ENCODE measurements at places on chromosomes 4 and X.
A peak's percentile ranks its signal among the peaks of the same experiment; 100 is the strongest.

DNA sequence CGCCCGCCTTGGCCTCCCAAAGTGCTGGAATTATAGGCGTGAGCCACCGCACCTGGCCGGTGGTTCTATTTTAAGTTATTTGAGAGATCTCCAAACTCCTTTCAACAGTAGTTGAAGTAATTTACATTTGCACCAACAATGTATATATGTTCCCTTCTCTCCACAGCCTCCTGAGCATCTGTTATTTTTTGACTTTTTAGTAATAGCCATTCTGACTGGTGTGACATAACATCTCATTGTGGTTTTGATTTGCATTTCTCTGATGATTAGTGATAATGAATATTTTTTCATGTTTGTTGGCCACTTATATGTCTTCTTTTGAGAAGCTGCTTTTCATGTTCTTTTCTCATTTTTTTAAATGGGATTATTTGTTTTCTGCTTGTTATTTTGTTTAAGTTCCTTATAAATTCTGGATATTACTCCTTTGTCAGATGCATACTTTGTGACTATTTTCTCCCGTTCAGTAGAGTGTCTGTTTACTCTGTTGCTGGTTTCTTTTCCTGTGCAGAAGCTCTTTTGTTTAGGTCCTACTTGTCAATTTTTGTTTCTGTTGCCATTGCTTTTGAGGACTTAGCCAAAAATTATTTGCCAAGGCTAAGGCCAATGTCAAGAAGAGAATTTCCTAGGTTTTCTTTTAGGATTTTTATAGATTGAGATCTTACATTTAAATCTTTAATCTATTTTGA lies 213.2 kb downstream of the ARHGAP24 start:
- DNase-seq, result no peak

DNA sequence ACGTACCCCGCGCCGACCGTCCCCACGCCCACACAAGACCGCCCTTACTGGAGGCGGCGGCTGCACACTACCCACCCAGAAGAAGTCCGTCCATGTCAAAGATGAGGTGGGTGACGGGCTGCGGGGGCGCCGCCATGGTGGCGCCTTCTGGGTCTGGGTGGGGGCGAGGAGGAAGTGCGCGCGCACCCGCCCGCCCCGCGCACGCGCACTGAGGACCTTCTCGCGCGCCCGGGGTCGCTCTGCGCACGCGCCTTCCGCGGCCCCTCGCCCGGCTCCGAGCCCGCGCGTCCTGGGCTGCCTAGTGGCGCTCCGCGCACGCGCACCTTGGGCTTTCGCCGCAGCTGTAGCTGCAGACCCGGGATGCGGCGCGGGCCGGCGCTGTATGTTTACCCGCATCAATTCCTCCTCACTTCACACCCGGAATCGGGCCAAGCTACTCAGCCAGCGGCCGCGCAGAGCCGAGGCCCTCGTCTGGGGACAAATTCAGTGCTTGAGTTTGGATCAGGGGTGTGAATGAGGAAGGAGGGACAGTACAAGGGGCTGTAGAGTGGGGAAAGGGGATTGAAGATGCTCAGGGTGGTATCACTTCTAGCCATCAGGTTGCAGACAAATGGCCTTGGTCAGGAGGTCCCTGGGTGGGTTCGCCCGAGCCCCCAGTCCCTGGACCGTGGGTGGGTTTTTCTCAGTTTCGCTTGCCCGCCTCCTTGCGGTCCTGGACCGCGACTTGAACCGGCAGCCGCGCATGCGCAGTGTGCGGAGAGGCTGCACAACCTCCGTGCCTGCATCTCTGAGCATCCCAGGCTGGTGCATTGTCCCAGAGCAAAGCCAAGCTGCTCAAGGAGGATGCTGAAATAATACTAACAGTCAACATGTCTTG lies at the start of gene PUDP:
Gene PUDP, minus strand, starts transcription at position 176 of the 877 bp plus-strand sequence. Its CDS starts 40 bp downstream, at position 136.
- peak; percentile 97 for DNase-seq

DNA sequence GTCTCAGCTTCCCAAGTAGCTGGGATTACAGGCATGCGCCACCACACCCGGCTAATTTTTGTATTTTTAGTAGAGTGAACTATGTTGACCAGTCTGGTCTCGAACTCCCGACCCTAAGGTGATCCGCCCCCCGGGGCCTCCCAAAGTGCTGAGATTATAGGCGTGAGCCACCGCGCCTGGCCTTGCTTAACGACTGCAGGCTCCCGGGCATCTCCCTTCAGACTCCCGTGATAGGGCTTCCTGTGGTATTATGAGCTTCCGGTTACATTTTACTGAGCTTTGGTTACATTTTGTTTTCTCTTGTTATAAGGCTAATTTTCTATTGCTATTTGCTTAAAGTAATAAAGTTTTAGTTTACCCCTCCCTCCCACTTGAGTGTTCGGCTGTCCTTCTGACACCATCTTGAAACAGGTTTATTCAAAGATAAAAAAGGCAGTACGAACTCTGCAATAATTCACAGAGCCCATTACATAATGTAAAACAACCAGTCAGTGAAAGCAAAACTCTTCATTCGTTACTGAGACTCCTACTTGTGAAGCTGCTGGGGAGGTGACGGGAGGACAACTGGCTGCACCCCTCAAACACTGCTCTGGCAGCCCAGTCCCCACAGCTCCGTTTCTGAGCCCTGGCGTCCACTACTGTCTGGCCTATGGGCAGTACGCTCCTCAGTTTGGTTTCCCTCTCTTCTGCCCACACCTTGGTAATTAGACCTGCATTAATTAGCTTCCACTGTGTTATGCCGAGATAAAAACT lies 795.7 kb upstream of the SLIT2 start:
- DNase-seq, result no peak

DNA sequence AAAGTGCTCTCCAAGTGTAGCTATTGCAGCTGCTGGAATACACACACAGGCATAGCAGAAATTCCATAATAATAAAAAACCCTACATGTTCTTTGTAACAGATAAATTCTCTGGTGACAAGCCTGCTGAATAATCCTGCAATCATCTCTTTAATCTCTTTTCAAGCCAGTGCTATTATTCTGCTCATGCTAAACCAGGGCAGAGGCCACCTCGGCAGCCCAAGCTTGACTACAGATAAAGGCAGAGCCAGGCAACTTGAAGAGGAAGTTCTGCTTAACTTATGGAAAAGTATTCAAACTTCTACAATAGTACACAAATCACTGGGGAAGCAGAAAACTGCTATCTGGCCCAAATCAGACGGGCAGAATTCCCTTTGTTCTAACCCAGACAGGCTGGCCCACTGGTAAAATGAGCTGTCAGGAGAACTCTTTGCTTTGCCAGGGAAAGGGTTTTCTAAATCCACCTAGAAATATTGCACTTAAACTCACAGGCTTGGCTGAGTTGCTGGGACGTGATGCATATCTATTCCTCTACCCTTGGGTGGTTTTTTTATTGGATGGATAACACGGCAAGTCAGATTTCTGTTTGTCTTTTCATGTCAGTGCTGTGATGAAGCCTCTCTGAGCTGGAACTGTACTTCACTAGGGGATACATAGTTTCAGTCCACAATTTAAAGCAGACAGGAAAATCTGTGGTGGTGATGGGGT lies 70.5 kb downstream of the GATB start:
- DNase-seq, result peak; percentile 51

- DNase-seq, result peak; percentile 49
Measured at GRCh38 chr4:51835855-51836254, 7.1 kb upstream of the DCUN1D4 start.

DNA sequence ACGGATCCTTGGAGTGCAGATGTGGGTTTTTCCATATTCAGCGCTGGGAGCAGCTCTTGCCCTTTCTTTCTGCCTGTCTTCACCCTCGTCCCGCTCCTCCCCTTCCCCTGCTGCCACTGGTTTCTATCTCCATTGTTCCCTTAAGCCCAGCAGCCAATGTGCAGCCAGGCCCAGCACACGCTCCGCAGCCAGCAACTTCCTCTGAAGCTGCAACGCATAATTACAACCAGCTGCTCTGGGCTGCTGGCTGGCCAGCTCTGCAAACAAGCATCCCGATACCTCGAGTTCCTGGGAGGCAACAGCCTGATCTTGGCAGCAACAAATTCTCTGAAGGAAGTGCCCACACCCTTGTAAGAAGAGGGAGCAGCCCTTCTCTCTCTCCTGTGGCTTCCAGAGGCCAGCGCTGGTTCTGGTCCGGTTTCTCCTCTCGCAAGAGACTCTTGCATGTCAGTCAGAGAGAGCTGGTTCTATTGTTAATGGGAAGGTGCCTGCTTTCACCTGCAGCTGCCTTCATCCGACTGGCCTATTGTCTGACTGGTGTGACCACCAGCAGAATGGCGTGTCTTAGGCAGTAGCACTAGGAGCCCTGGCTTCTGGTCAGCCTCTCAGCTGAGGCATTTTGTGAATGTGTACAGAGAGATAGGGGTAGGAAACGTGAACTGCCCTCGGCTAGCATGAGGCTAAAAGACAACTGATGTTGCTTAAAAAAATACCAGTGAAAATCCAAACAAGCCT lies 83.8 kb upstream of the MAML3 start:
- peak; percentile 58 for DNase-seq

GRCh38 chrX:64976673-64977040 lies 407 bp upstream of the ZC4H2 start:
- no peak for DNase-seq

All from D341Med (cell line).